ENCODE measurements at places on chromosomes 5 and 9.
A peak's percentile ranks its signal among the peaks of the same experiment; 100 is the strongest.

DNA sequence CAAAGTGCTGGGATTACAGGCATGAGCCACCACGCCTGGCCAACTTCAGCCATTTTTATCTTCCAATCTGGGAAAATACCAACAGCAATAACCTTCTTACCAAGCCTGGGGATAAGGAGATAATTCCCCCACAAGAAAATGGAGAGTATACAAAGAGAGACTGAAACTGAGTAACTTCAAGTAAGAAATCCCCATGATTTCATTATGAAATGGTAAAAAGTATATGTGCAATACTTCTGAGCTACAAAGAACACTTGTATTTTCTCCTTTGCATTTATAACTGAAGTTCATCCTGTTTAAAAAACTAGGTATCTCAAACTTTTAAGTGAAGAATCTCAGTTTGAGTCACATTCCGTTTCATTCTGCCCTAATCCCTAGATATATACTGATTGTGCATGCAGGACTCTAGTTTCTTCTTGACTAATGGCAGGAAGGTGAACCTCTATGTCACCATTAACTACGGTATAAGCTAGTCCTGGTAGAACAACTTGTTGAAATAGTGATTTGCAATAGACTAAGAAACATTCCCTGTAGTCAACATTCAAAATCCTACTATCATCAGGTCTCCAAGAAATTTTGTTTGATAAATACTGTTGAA lies 2071.4 kb downstream of the MAT2B start:
- no peak for DNase-seq

DNA sequence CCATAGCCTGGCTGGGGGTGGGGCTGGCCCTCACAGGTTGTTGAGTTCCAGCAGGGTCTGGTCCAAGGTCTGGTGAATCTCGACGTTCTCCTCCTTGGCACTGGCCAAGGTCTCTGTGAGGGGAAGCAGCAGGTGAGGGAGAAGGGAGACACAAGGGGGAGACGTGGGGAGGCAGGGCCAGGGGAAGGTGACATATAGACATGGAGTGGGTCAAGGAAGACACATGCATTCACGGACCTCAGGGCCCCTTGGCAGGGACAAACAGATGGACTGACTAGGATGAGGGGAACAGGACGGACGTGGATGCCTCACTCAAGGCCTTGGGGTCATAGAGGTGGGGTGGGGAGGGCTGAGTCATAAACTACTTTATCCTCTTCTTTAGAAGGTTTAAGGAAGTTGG lies 7.7 kb downstream of the TPM2 start:
- DNase-seq: no peak

DNA sequence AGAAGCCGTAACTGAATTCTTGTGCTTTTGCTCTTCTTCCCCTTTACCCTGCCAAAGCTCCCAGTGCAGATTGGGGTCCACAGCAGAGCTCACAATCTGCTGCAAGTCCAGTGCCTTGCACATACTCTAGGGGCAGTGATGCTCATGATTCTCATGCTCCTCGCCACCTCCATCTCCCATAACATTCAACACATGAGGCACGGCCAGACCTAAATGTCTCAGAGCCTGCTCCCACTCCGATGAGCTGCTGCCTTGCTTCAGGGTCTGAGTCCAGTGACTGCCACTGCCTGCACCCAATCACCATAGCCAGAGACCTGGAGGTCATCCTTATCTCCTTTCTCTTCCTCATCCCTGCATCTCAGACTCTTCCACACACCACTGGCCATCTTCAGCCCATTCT lies 10.5 kb downstream of the CSF1R start:
- DNase-seq: no peak

GRCh38 chr5:6875376-6875775 lies 162.1 kb downstream of the TENT4A start:
- DNase-seq: peak; percentile 17

DNA sequence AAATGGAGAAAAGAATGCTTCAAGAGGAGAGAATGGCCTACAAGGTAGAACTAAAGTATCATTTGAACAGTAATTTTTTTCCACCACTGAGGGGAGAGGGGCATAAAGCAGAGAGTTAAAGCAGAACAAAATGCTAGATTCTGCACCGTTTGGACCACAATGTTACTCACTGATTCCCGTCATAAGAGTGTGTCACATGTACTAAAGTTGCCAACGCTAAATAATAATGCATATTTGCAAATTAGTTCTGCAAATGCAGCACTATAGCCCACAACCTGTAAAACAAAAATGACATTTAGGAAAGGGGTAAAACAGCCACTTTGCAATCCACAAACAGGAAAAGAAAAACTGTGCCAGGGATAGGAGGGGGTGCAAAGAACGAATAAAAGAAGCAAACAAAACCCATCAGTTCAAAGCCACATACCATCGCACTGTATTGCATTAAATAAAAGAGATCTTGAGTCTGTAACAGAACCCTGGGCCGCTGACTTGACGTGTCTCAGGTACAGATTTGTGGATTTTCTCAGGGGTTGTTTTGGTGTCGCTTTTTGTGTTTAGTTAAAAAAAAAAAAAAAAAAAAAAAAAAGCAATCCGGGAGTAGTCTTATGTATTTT lies 7.7 kb upstream of the NFIB start:
- no peak for DNase-seq
